Fibroblast of lung (primary cell): ENCODE measurements at places on chromosomes 6 and 20. TPM values are rescaled to one million over a fixed set of nuclear protein-coding genes. Genes with fewer than 3 reads are reported as not detected.

Gene ISM1
- total RNA-seq: 0.17 and 0.26 TPM in 2 replicates

Gene BPIFA1
- total RNA-seq: not detected in 2 replicates

Gene APOBEC2
- total RNA-seq: not detected in 2 replicates

Gene SALL4
- 0.51 and 1.5 TPM in 2 replicates for total RNA-seq

Gene MUCL3
- total RNA-seq: not detected in 2 replicates

Gene HFE
- total RNA-seq: 6.4 and 18.3 TPM in 2 replicates

Gene TRIM10
- total RNA-seq: not detected in 2 replicates

Gene PRSS16
- not detected in 2 replicates for total RNA-seq

Gene DEFB132
- not detected in 2 replicates for total RNA-seq

Gene TBX18
- total RNA-seq: 0.33 and 0.77 TPM in 2 replicates

Gene MCHR2
- total RNA-seq: not detected in 2 replicates

Gene COL21A1
- total RNA-seq: 2.3 and 6.9 TPM in 2 replicates

Gene RBPJL
- not detected in 2 replicates for total RNA-seq

Gene CENPQ
- total RNA-seq: 4.6 and 5.3 TPM in 2 replicates

Gene SRF
- 16.0 and 16.9 TPM in 2 replicates for total RNA-seq

Gene MLIP
- total RNA-seq: not detected in 2 replicates

Gene TENT5A
- 24.6 and 24.9 TPM in 2 replicates for total RNA-seq

Gene HLA-DRB5
- not detected in 2 replicates for total RNA-seq

Gene AIF1
- total RNA-seq: not detected in 2 replicates

Gene CCDC28A
- total RNA-seq: 20.3 and 22.0 TPM in 2 replicates

Gene FOXC1
- total RNA-seq: 0.66 and 0.77 TPM in 2 replicates

Gene GPANK1
- total RNA-seq: 15.0 and 17.2 TPM in 2 replicates

Gene TP53TG5
- under 0.01 TPM in 1 of 2 replicates, not detected in the other for total RNA-seq

Gene TAF4
- total RNA-seq: 2.8 and 3.0 TPM in 2 replicates

Gene RNF182
- total RNA-seq: 2.5 and 2.6 TPM in 2 replicates

Gene BPIFA3
- not detected in 2 replicates for total RNA-seq

Gene LY6G6F
- total RNA-seq: not detected in 2 replicates

Gene BTNL2
- not detected in 2 replicates for total RNA-seq

Gene SMIM13
- total RNA-seq: 6.7 and 7.4 TPM in 2 replicates

Gene SIRPB1
- total RNA-seq: 0.17 and 1.0 TPM in 2 replicates

Gene C20orf141
- not detected in 2 replicates for total RNA-seq

Gene HLA-F
- total RNA-seq: 4.6 and 5.4 TPM in 2 replicates

Gene EGFL8
- 0.99 and 1.0 TPM in 2 replicates for total RNA-seq

Gene SCUBE3
- under 0.01 TPM in 2 replicates for total RNA-seq

Gene LTB
- total RNA-seq: not detected in 2 replicates

Gene GABRR1
- not detected in 2 replicates for total RNA-seq
